Aorta (tissue), 5 donors: ENCODE measurements at places on chromosomes 2 and 18. TPM values are rescaled to one million over a fixed set of nuclear protein-coding genes. Genes with fewer than 3 reads are reported as not detected.

The TRIP12 gene
- total RNA-seq: 220 TPM

The UGT1A5 gene
- not detected for total RNA-seq

The ABHD1 gene
- not detected for total RNA-seq

The ARHGAP15 gene
- total RNA-seq: 26.2 TPM

The ST8SIA5 gene
- 0.29 TPM for total RNA-seq

DNA sequence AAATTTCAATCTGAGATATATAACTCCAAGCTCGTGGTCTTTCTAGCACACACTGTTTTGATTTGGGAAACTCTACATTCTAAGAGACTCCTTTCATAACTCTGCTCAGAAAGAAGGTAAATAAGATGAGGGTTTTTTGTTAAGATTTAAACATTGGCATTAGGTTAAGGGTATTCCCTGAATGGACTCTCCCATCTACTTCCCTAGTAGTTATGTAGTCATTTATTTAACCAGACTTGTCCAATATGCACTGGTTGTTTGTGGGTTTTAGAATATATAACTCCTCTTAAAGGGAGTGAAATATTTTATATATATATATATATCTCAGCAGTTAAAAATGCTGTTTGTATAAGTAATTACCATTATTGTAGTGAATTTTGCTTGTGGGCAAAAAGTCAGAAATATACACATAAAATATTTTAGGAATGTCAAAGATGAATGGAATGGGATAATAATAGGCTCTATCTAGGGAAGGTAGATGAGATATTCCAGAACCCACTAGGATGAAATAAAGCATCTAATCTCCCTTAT lies 61.5 kb upstream of the WDR75 start:
- H3K27me3 ChIP-seq: no peaks in the 10 kb centered on the region
- no peak for DNase-seq
- H3K36me3 ChIP-seq: no peaks in the 10 kb centered on the region
- peaks cover 2% of the 10 kb centered on the region for H3K4me1 ChIP-seq

GRCh38 chr2:28407131-28407975 lies 14.7 kb downstream of the FOSL2 start:
- H3K27me3 ChIP-seq: no peaks in the 10 kb centered on the region
- H3K4me3 ChIP-seq: no peak overlapping the region
- peaks cover 10% of the 10 kb centered on the region for H3K36me3 ChIP-seq
- peak; percentile 64 for DNase-seq
- H3K4me1 ChIP-seq: no peaks in the 10 kb centered on the region

DNA sequence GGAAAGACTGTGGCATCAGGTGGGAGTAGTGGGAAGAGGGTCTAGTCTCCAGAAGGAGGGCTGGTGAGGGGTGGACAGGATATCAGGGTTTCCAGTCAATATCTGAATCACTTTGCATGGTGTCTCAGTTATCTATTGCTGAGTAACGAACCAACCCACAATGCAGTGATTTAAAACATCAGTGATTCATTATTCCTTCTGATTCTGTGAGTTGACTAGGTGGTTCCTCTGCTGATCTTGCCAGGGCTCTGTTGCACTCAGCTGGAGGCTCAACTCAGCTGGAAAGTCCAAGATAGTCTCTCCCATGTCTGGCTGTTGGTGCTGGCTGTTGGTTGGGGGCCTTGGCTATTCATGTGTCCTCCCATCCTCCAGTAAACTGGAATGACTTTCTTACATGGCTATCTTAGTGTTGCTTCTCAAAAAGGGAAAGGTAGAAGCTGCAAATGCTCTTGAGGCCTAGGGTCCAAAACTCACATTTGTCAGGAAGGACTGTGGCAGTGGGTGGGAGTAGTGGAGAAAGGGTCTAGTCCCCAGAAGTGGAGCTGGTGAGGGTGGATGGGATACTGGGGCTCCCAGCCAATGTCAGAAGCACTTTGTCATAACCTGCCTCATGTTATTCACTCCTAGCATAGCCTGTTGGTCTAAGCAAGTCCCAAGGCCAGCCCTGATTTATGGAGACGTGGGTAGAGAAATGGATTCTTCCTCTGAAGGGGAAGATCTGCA lies 13.9 kb downstream of the IL1F10 start:
- H3K4me1 ChIP-seq: no peaks in the 10 kb centered on the region
- H3K4me3 ChIP-seq: no peak overlapping the region
- no peak overlapping the region for H3K27ac ChIP-seq
- DNase-seq: no peak
- no peaks in the 10 kb centered on the region for H3K36me3 ChIP-seq
- no peaks in the 10 kb centered on the region for H3K27me3 ChIP-seq

DNA sequence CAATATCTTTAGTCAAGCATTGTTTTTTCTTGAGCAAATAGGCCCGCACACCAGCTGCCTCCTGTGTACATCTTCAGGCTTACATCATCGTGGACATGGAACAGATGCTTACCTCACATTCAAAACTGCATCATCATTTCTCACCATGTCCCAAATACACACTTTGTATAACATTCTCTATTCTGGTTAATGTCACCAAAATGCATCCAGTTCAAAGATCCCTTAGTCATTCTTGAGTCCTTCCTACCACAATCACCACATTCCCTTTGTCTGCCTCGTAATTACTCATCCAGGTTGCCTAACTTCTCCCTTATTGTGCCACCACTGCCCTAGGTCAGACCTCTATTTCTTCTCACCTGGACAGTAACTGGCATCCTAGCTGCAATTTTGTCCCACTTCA lies 373.7 kb upstream of the GALNT5 start:
- no peaks in the 10 kb centered on the region for H3K36me3 ChIP-seq
- H3K27ac ChIP-seq: no peak overlapping the region
- no peak overlapping the region for H3K4me3 ChIP-seq
- H3K27me3 ChIP-seq: no peaks in the 10 kb centered on the region
- no peaks in the 10 kb centered on the region for H3K4me1 ChIP-seq

DNA sequence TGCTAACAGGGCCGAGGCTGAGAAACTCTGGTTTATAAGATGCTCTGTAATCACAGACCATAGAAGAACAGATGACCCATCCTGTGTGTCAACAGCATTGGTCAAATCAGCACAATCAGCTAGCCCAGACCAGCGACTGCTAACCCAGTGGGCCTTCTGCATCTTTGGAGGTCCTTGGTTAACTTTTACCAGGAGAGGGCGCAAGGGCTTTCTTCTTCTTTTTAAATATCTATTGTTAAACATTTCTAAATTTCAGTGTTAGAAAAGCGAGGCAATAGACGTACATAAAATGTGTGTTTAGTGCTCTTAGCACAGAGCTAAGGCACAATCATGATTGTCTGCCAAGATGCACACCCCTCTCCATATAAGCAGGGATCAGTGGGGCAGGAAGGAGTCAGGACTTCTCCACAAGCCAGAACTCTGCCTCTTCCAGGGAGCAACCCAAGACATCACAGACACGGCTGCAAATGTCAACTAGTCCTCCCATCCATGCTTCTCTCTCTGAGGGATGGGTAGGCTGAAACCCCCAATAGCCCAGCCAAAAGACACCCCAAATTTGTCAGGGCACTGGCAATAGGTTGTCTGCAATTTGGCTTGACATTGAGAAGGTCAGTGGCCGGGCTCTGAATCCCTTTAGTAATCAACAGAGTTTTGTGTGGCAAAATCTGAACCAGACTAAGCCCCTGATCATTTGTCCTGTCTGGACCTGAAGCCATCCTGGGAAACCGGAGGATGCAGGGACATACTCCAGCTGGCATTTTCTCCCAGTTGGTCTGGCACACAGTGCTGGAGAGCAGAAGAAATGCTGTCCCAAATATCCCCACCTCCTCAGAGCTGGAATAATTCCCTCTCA lies 188.2 kb downstream of the BCL2 start:
- H3K27me3 ChIP-seq: no peaks in the 10 kb centered on the region
- H3K36me3 ChIP-seq: no peaks in the 10 kb centered on the region
- H3K4me1 ChIP-seq: no peaks in the 10 kb centered on the region
- H3K4me3 ChIP-seq: no peak overlapping the region
- peak overlapping the region; percentile 33 for H3K27ac ChIP-seq

GRCh38 chr2:206863716-206864115 lies 75.6 kb upstream of the CPO start:
- H3K27me3 ChIP-seq: no peaks in the 10 kb centered on the region
- no peak overlapping the region for H3K4me3 ChIP-seq
- DNase-seq: no peak
- no peaks in the 10 kb centered on the region for H3K4me1 ChIP-seq
- H3K27ac ChIP-seq: no peak overlapping the region

DNA sequence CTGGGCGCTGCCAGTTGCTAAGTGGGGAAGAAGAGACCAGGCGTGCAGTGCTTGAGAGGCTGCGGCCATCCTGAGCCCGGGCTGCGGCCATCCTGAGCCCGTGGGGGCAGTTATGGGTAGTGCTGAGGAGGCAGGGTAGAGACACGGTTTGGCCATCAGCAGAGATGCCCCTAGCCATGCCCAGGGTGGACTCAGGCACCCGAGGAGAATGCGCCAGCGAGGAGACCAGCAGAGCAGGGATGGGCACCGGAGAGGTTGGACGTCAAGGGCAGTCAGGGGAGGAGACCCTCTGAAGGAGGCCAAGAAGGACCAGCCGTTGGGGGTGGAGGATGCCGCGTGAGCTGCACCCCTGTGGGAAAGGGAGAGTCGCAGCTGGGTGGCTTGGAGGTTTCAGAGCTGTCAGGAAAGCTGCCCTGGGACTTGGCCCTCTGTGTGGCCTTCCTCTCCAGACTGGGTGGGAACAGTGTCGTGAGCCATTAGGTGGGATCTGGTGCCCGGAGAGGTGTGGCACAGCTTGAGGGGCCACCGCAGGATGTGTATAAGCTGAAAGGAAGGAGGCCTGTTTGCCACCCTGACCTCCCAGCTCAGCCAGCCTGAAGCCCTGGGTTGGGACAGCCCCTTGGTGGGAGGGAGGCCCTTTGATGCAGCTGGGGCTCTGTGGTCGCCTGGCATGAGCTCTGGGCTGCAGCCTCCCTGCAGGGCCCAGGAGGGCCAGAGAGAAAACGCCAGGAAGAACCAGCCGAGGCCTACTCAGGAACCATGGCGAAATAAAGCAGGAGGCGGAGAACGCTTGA lies 56.0 kb downstream of the SH3BP4 start:
- H3K4me1 ChIP-seq: no peaks in the 10 kb centered on the region
- H3K36me3 ChIP-seq: no peaks in the 10 kb centered on the region
- H3K27ac ChIP-seq: no peak overlapping the region

DNA sequence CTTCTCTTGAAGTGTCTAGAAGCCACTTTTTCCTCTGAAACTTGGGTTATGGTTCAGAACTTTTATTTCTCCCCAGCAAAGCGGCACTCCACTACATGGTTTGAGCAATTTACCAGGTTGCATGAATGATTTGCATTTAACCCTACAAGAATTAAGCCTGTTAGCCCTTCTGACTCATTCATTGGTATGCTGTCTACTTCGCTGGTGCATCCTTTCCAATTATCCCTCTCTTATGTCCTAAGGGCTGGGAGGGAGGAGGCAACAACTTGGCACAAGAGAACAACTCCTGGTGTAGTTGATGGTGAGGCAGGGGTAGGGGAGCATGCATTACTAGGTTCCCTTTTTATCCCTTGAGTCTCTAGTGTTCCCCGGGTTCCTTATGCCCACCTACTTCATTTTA lies 293.4 kb upstream of the MEX3C start:
- no peaks in the 10 kb centered on the region for H3K4me1 ChIP-seq
- no peak overlapping the region for H3K27ac ChIP-seq
- no peak overlapping the region for H3K4me3 ChIP-seq
- no peak for DNase-seq
- H3K27me3 ChIP-seq: no peaks in the 10 kb centered on the region
- H3K36me3 ChIP-seq: no peaks in the 10 kb centered on the region

DNA sequence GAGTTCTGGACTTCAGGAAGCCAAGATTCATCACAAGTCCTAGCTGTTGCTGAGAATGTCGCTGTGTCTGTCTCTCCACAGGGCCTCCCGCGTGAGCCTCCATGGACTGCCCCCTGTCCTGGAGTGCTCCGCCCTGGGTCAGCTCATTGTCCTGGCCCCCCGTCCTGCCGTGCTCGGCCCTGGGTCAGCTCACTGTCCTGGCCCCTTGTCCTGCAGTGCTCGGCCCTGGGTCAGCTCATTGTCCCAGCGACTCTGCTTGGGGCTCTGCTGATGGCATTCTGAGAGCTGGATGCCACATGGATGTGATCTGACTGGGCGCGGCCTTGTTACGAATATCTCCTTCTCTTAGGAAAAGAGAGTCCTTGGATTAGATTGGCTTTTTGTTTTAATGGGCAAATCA lies 78.5 kb downstream of the EIPR1 start:
- no peak for DNase-seq
- H3K27me3 ChIP-seq: no peaks in the 10 kb centered on the region
- no peaks in the 10 kb centered on the region for H3K36me3 ChIP-seq
- no peak overlapping the region for H3K27ac ChIP-seq
- no peak overlapping the region for H3K4me3 ChIP-seq
